Activated T-helper 1 cell treated with anti-CD3 and anti-CD28 coated beads, Interleukin-12 subunit alpha, Interleukin-12 subunit beta, Interleukin-2, Interleukin-4 antibody, amounts not matched to agents 30 ng/mL and 10 ng/mL and 1 ng/mL, durations not matched to agents 14 hours and 24 hours and 36 hours (primary cell): ENCODE measurements at places on chromosomes 12 and 14. TPM values are rescaled to one million over a fixed set of nuclear protein-coding genes. Genes with fewer than 3 reads are reported as not detected.
A peak's percentile ranks its signal among the peaks of the same experiment; 100 is the strongest.

GRCh38 chr12:128783129-128783574 lies 40.6 kb downstream of the SLC15A4 start:
- peak overlapping the region; percentile 50 for H3K4me3 ChIP-seq
- H3K36me3 ChIP-seq = no peaks in the 10 kb centered on the region
- peaks cover 3% of the 10 kb centered on the region for H3K27me3 ChIP-seq
- peaks cover 12% of the 10 kb centered on the region for H3K4me1 ChIP-seq
- peak overlapping the region; percentile 86 for H3K27ac ChIP-seq

DNA sequence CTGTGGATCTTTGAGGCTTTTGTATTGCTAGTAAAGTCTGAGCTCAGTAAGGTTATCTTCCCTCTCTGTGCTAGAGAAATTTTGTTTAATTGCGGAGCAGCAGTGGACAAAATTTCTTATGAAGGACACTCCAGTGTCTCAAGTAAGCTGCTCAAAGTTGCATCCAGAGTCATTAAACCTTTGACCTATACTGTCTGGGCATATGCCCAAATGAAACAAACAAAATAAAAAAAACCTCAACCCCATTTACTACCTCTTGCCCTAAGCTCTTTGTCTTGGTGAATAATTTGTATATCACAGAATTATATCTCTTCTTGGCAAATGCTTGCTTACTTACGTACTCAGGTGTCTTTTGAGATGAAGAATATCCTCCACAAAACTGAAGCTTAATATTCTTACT lies 465.2 kb downstream of the SOX5 start:
- no peak overlapping the region for H3K4me3 ChIP-seq
- H3K27me3 ChIP-seq = no peaks in the 10 kb centered on the region
- H3K36me3 ChIP-seq = no peaks in the 10 kb centered on the region
- H3K27ac ChIP-seq = no peak overlapping the region
- no peaks in the 10 kb centered on the region for H3K4me1 ChIP-seq
- no peak for DNase-seq

GRCh38 chr12:60197589-60197988 lies 601.8 kb downstream of the SLC16A7 start:
- no peaks in the 10 kb centered on the region for H3K4me1 ChIP-seq
- DNase-seq = no peak

DNA sequence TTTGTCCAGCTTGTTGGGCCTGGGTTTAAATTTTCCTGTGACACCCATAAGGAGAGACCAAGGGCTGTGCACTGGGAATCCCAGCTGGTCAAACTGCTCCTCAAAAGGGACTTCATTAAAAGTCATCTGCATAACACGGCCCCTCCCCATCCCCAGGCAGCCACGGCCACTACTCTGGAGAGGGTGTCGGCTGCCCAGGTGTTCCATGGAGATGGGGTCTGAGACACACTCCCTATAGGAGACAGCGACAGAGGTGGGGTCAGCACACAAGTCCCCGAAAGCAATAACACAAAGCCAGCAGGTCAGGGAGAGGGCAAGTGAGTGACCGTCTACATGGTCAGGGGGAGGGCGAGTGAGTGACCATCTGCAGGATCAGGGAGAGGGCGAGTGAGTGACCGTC lies 75.6 kb upstream of the BCL11B start:
- DNase-seq = no peak
- no peaks in the 10 kb centered on the region for H3K4me1 ChIP-seq
- no peaks in the 10 kb centered on the region for H3K27me3 ChIP-seq
- no peak overlapping the region for H3K27ac ChIP-seq
- no peaks in the 10 kb centered on the region for H3K36me3 ChIP-seq

The NEUROD4 gene
- 0.05 TPM in 1 of 2 replicates, not detected in the other for total RNA-seq
